ENCODE measurements at places on chromosomes 3 and 15.

- DNase-seq = no peak
Observed at GRCh38 chr3:49339581-49339940, 292 bp downstream of the USP4 start.

DNA sequence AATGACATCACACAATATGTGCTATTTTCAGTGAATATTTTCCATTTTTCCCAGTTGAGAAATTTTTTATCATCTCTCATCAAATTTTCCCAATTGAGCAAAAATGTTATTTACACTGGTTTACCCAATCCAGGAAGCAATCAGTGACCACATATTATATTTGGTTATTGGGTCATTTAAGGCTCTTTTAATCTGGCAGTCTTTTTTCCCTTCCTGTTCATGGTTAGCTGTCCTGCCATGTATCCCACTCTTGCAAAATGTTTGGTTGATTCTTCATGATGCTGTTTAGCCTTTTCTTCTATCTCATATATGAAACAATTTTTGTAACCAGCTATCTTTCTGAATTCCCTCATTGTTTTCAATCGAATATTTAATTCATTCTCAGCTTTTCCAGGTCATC, 626.0 kb downstream of the RBMS3 start:
- DNase-seq = no peak

DNA sequence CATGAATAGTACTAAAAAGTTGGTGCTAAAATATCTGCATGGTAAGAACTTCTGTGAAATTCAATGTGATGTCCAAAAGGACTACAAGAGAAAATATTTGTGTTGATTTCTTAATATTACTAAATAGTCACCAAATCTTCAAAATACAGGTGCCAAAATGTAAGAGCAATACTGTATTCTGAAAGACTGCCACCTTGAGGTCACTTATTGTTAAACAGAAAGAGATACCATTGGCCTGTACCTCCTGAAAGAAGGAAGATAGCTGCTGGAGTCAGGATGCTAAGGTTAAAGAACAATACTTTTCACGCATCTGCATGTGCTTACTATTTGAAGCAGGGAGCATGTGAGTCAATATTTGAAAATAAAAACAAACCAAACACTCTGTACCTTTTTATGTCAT, 72.0 kb upstream of the LSAMP start:
- DNase-seq = no peak

GRCh38 chr3:16470590-16470989, 42.9 kb downstream of the RFTN1 start:
- no peak for DNase-seq

DNA sequence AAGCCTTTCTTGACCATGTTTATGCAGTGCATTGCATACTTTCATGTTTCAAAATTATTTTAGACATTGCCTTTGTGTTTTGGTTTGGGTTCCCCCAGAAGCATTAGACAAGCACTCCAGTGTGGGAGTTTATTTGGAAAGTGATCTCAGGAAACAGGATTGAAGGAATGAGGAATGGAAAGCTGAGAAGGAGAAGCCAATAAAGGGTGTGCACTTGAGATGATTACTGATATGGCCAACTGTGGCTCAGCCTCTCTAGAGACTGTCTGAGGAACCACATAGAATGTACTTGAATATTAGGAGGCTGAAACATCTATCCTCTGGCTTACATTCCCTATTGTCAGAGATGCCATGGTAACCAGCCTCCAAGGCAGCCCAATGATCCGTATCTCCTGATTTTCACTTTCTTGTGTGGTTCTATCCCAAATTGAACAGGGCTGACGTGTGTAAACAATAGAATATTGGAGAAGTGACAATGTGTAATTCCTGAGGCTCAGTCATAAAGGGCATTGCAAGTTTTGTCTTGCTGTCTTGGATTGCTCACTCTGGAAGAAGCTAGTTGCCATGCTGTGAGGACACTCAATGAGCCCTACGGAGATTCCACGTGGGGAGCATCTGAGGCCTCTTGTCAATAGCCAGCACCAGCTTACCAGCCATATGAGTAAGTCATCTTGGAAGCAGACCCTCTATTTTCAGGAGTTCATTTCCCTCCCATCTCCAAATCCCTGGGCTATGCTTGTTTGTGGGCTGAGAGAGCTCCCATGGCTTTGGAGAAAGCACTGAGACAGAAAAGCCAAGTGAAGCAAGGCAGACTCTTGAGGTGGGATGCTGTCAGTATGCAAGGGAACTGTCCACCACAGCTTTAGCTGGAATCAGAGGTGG, 84.7 kb downstream of the SCN11A start:
- DNase-seq = no peak

DNA sequence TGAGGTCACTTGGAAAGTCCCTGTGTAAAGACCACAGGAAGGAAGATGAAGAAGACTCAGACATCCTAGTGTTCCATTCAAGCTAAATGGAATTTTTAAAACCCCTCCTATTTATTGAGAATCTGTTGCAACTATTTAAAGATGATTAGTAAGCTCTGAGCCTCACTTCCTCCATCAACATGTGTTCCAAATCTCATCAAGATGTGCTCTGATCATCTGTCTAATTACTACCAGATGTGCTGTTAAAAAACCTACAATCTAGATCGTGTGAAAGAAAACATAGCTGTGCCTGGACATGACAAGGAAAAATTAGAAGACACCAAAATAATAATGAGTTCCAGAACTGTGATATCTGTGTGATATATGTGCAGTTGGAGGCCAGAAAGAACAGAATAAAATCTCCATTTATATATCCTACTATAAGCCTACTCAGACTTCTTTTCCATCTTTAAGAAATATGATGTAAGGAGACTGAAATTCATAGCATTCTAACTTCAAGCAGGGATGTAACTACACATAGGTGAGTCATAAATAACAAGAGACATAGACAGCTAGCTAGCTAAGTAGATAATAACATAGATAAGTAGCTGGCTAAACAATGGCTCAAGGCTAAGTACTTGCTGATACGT, 7.8 kb downstream of the XPC start:
- DNase-seq = no peak

All from urinary bladder (tissue), 4 donors.